ENCODE measurements at places on chromosomes 12 and 14.

GRCh38 chr12:26047401-26048226 is 77.2 kb downstream of the BHLHE41 start:
- DNase-seq = no peak

- no peak for DNase-seq
These were observed 25.0 kb downstream of the SLC15A4 start for GRCh38 chr12:128798571-128799341.

GRCh38 chr12:49515266-49515665 is 23.6 kb upstream of the KCNH3 start:
- DNase-seq = no peak

DNA sequence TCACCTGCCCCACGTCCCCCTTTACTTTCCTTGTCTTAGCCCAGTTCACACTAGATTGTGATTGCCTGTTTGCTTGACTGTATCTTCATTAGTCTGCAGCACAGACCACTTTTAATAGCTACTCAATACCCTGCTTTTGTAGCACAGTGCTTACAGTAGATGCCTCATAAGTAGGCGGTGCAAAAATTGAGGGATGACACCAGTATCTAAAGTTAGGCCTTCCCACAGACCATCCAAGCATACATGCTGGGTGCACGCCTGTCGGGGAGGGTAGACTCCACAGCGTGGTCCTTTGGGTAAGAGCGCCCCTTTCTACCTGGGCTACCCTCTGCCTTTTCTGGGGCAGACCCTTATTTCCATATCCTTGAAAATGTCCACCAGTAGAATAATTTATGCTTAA is 140.8 kb downstream of the GCH1 start:
- no peak for DNase-seq

DNA sequence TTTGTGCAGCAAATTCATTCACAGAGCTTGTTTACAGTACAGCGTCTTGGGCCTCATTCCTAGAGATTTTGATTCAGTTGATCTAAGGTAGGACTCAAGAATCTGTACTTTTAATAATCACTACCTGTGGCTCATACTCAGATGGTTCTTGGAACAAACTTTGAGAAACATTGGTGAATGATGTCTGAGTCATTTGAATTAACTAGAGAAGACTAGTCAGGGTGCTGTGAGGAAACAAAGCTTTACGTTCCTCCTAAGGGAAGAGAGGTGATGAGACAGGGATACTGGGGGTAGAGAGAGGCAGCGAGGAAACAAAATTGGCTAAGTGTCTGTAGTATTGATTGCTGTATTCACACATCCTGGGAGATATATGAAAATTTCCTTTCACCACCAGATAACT is 109.4 kb downstream of the SLC15A5 start:
- no peak for DNase-seq

GRCh38 chr12:9710584-9711375 is 22.1 kb downstream of the CLECL1 start:
- no peak for DNase-seq

GRCh38 chr14:56686416-56686815 is 106.8 kb downstream of the TMEM260 start:
- no peak for DNase-seq
